ENCODE measurements at places on chromosomes 13 and 19.

- DNase-seq: no peak
Observed at GRCh38 chr13:47813718-47814117, 187.4 kb downstream of the SUCLA2 start.

GRCh38 chr13:29453617-29454011, 141.9 kb downstream of the SLC7A1 start:
- no peak for DNase-seq

DNA sequence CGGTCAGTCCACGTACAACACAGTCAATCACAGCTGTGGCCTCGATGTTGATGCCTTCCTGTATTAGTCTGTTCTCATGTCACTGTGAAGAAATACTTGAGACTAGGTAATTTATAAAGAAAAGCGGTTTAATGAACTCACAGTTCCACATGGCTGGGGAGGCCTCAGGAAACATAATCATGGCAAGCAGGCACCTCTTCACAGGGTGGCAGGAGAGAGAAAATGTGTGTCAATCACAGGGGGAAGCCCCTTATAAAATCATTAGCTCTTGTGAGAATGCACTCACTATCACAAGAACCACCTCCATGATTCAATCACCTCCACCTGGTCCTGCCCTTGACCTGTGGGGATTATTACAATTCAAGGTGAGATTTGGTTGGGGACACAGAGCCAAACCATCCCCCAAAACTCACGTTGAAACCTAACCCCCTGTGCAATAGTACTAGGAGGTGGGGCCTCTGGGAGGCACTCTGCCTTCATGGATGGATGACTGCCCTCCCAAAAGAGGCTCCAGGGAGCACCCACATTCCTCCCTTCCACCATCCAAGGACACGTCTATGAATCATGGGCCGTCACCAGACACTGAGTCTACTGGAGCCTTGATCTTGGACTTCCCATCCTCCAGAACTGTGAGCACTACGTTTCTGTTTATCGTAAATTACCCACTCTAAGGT, 2.3 kb upstream of the PROZ start:
- no peak for DNase-seq

GRCh38 chr13:40563350-40564125, 102.9 kb downstream of the FOXO1 start:
- no peak for DNase-seq

GRCh38 chr19:15126131-15126910, 19.1 kb downstream of the SYDE1 start:
- DNase-seq: no peak

GRCh38 chr13:34857558-34858325, 84.3 kb upstream of the NBEA start:
- no peak for DNase-seq

- no peak for DNase-seq
Observed at GRCh38 chr19:1862068-1862423, 1.3 kb downstream of the KLF16 start.

DNA sequence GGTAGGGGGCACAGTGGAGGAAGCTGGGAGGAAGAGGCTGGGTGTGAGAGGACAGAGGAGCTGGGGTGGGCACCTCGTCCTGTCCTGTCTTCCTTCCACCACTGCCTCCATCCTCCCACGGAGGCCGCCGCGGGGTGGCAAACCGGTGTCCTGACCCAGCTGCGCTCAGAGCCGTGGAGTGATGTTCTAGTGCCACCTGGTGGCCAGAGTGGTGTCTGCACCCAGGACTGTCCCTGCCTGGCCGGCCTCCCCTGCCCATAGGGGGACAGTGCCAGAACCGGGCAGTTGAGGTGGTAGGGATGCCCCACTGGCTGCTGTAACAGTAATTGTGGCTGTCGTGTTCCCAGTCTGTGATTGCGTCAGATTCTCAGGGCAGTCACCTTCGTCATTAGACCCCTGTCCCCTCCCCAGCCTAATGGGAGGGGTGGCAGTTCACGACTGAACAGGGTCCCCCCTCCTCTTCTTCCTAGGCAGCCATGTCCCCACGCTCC, 11.1 kb upstream of the ARRDC2 start:
- peak; percentile 97 for DNase-seq

GRCh38 chr19:32392901-32393300, 12.7 kb upstream of the DPY19L3 start:
- DNase-seq: no peak

- no peak for DNase-seq
Observed at GRCh38 chr13:78915015-78915414, 256.1 kb upstream of the OBI1 start.

DNA sequence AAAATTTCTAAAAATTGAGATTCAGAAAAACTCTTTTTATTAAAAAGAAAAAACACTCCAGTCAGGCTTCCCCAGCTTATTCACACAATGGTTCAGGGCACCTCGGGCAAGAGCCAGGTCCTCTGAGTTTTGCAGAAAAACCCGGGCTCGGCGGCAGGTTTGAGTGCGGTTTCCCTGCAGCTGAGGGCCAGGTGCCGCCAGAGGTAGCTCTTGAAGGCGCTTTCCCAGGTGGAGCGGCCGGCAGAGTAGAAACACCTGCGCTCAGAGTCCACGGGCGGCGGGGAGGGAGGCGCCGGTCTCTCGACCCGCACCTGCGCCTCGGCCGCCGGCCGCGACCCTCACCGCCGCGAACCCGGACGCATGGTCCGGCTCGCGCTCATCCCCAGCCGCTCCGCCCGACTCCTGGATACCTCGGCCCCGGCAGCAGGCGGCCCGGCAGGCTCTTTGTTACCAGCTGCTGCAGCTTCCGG, 444 bp downstream of the PROSER1 start:
- DNase-seq: no peak

DNA sequence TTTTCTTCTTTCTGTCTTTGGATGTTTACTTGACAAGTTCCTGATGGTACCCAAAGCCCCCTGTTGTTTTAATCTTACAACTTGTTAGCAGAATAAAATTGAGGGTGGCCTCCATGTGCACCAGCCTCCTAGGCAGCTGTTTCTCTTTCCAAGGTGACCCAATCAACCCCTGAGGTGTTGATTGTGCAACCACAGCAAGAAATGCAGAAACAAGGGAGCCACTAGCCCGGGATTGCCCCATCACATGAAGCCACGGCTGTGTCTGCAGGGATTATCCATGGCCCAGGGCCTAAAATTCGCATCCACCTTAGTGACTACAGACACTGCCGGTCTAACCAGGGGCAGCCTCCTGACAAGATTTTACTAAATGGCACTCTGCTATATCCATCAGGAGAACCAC, 14.4 kb downstream of the CEACAM4 start:
- no peak for DNase-seq

- DNase-seq: no peak
Observed at GRCh38 chr13:109821103-109821502, 34.7 kb upstream of the IRS2 start.

GRCh38 chr13:40974460-40975407, 44.4 kb downstream of the ELF1 start:
- DNase-seq: peak; percentile 43

GRCh38 chr19:47120470-47121067, 7.0 kb upstream of the ZC3H4 start:
- DNase-seq: no peak

DNA sequence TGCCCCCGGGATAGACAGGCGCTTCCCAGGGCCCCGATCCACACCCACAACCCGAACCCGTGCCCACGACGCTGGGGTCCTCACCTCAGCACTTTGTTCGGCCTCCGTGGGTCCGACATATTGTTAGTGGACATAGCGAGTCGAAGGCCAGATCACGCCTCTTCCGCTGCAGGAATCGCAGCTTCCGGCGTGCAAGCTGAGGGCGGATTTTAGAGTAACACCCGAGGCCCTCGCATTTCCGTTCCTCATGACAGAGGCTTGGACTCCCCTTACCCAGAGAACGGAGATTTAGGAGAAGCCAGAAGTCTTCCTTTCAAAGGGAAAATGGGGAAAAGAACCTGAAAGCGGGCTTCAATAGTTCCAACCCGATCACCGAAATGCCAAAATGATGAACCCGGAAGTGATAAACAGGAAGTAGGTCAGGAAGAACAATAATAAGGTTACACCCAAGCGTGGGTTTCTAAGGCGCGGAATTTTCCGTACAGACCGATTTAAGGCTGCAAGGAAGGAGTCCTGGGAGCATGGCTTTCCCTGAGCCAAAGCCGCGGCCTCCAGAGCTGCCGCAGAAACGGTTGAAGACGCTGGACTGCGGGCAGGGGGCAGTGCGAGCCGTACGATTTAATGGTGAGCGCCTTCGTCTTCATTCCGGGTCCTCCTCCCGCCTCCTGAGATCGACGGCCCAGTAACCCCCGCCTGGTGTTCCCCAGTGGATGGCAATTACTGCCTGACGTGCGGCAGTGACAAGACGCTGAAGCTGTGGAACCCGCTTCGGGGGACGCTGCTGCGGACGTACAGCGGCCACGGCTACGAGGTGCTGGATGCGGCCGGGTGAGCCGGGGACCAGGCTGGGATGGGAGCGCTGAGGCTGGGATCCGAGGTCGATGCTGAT, 2.9 kb downstream of the WDR83 start:
- DNase-seq: peak; percentile 82

- DNase-seq: no peak
Observed at GRCh38 chr13:25874907-25875306, 176.9 kb downstream of the SHISA2 start.

- DNase-seq: no peak
Observed at GRCh38 chr13:109416001-109416400, 370.4 kb downstream of the IRS2 start.

DNA sequence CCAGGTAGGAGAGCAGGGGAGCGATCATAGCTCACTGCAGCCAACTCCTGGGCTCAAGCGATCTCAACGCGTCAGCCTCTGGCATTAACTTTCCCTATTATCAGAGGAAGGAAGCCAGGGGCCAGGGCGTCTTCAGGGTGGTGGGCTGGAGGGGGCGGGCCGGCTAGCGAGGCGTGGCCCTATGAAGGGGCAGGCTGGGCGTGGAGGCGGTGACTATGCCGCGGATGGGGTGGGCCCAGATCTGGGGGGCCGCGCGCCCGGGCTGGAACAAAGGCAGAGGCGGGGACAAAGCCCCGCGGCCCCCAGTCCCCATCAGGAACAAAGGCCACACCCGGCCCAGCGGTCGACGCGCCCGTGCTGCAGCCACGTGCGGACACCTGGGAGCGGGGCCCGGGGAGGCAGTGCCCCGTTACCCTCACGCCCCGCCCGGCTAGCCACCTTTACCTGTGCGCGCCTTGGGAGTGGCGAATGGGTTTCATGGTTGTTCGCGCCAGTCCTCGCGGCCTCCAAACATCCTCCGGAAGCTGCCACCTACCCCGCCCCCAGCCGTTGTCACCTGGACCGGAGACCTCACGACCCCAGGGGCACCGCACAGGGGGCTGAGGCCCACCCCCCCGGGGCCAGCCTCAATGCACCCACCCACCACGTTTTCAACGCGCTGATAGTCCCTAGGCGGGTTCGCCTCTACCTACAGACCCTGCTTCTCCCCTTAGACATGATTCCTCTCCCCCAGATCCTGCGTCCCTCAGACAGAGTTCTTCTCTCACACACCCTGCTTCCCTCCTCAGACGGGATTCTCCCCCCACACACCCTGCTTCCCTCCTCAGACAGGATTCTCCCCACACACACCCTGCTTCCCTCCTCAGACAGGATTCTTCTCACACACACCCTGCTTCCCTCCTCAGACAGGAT, 5.4 kb upstream of the TRIM28 start:
- no peak for DNase-seq

GRCh38 chr19:42386974-42387707, 3.0 kb downstream of the CNFN start:
- DNase-seq: peak; percentile 78

DNA sequence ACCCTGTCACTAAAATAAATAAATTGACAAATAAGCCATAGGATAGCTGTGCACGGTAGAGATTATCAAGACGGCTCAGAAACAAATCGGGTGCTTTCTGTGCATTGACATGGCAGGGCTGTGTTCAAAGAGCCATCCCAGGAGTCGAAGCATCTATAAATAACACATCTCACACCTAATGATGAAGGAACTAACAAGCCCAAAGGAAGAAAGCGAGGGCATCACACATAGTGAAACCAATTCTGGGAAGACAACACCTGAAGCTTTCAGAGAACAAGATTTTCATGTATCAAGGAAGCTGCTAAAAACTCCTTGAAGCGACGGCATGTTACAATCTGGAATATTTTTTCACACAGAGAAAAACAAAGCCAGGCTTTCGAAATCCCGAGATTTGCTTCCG, 36.1 kb downstream of the KLF2 start:
- no peak for DNase-seq

DNA sequence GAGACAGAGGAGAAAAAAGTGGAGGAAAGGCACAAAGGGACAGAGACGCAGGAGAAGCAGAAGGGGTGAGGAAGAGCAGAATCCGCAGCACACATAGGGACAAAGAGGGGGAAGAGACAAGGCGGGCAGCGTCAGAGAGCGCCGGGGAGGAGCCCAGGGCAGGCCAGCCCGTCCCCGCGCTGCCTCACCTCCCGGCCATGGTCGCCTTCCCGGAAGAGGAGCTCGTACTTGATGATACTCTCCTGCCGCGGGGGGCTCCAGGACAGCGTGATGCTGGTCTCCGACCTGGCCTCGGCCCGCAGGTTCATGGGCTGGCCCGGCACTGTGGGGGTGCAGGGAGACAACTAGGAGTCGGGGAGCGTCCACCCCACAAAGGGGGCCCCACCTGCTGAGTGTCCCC, 100.6 kb downstream of the PTPRS start:
- no peak for DNase-seq

DNA sequence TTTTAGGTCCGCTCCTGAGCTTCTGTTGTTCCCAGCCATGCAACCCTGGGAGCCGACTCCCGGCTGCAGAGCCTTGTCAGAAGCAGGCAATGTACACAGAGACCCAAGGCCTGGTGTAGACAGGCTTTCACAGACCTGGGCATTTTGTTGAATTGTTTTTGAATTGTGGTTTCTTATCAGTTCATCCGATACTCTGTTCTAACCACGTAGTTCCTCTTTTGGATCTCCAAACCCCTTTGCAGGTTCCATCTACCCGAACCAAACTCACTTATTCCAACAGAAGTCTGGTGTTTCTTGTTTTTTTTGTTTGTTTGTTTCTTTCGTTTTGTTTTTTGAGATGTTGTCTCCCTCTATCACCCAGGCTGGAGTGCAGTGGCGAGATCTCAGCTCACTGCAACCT, 6.3 kb upstream of the NLRP2 start:
- DNase-seq: peak; percentile 19

- DNase-seq: no peak
Observed at GRCh38 chr13:51041710-51042109, 69.4 kb downstream of the C13orf42 start.

DNA sequence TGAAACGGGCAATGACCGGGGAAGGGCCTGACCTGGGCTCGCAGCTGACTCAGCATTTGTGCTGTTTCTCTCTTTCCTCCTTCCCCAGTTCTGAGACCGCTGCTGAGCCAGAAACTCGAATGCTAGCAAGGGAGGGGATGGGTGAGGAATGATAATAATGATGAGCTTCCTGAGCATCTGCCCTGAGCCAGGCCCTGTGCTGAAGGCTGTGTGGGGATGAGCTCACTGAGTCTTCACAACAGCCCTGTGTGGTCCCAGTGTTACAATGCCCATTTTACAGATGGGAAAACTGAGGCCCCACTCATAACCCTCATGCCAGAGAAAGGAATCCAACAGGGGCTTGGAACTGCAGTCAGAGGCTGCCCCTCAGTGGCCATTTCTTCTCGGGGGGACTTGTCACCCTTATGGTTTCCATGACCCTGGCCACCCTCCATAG, 8.1 kb downstream of the SULT2B1 start:
- DNase-seq: no peak
